ENCODE measurements at places on chromosomes 11 and 22.

DNA sequence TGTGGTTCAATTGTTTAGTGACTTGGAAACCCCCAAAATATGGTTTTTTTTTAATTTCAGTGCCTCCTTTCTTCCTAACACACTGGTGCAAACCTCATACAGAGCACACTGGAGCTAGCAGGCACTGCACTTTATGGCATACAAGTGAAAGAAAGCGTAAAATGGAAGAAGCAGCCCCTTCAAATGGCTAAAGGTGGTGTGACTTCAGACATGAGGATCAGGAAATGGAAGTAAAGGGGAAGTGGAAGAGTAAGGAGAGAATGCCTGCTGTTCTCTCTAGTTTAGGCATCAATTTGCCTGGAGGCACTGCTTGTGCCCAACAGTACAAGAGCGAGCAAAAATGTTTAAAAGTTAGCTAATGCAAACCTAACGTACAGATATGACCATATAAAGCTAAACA is 5.7 kb downstream of the RSF1 start:
- no peak for DNase-seq

GRCh38 chr22:27972732-27973698 is 54.0 kb upstream of the PITPNB start:
- peak; percentile 32 for DNase-seq

DNA sequence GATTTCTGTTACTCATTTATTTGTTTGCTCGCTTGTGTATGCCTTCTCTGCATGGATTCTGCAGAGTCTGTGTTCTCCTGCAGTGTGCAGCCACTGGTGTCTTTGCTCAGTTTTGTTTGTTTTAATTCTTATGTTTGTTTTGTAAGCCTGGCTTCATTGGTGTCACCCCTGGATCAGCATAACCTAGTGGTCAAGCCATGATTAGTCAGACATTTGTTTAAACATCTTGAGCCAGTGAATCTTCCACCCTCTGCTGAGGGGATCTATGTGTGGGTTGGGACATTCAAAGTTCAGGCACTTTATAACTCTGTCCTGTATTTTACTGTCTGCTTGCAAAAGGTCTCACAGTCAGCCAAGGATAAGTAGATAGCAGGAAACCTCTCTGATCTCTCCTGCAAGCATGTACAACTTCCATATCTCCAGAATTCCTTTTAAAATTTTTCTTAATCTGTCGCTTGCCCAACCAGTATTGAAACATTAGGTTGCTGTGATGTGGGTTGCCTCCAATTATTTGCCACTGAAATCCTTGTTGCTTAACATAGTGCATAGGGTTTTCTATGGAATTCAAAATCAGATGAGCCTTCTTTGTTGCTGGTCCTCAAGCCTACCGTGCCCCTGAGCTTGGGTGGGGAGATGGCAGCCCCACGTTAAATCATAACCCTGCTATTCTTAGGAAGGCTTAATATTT is 86.8 kb downstream of the KCNQ1OT1 start:
- no peak for DNase-seq

DNA sequence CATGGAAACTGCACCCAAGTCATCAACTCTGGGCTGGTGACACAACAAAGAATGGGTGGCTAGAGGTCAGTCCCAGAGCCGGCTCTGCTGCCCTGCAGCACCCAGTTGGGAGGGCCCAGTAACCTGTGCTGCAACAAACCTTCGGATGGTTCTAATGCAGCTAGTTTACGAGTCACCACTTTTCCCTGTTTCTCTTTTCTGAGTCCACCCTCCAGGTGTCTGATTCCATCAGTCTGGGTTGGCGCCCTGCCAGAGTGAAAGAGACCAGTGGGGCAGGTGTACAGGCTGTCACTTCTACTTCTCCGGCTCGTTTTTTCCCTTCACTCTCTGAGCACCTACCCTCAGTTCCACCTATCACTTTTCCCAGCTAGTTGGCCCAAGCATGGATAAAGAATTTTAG is 572.9 kb downstream of the NTM start:
- DNase-seq = no peak

DNA sequence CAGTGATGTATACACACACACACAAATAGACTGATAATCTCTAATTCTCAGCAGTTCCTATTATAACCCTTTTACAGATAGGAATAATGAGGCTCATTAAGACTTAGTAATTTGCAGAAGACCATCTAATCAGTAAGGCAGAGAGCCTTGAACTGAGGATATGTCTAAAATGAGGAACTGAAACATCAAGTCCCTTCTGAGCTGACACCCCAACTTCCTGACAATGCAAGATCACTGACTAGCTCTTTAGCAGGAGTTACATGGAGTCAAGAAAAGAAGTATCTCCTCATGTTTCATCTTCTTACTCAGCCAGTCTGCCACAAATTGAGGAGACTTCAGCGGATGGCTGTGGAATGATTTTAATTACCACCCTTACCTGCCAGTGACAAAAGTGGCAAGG is 193.0 kb downstream of the MSANTD4 start:
- no peak for DNase-seq

DNA sequence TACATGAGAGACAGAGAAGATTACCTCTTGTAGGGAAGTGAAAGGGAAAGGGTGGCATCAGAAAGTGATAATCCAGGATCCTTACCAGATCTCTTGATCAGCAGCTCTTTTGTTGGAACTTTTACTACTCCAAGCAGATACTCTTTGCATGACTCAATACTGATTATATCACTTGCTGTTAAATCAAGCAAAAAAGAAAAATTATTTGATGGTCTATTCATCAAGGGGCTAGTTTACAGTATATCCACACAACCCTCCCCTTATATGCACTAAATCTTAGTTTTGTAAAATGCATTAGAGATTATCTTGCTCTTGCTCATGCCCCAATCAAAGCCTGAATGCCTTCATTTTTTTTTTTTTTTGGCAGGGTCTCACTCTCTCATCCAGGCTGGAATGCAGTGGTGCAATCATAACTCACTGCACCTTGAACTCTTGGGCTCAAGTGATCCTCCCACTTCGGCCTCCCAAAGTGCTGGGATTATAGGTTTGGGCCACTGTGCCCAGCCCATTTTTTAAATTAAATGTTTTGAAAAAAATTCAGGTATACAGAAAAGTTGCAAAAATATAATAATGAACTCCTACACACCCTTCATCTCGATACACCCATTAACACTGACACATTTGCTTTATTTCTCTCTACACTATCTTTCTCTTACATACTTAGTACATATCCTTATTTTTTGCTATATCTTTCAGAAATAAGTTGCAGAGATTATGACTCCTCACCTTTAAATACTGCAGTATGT is 76.1 kb upstream of the UCP3 start:
- peak; percentile 29 for DNase-seq

- no peak for DNase-seq
Observed at GRCh38 chr22:36617694-36618522, 85.6 kb downstream of the CACNG2 start.

DNA sequence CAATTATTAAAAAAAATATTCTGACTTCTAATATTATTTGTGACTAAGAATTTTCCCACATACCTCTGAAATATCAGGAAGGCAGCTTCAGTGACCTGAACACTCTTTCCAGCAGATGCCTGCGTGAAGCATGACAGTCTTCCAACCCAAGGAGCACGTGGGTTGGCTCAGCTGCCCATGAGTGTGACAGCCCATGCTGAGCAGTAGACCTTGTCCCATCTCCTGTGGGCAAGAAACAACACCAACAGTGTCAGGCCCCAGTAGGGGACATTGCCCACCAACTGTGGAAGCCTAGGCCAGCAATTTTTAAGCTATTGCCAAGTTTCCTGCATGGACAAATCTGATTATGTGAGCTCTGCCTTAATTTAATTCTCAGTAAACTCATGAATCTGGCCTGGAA is 66.4 kb upstream of the OLFML1 start:
- no peak for DNase-seq

DNA sequence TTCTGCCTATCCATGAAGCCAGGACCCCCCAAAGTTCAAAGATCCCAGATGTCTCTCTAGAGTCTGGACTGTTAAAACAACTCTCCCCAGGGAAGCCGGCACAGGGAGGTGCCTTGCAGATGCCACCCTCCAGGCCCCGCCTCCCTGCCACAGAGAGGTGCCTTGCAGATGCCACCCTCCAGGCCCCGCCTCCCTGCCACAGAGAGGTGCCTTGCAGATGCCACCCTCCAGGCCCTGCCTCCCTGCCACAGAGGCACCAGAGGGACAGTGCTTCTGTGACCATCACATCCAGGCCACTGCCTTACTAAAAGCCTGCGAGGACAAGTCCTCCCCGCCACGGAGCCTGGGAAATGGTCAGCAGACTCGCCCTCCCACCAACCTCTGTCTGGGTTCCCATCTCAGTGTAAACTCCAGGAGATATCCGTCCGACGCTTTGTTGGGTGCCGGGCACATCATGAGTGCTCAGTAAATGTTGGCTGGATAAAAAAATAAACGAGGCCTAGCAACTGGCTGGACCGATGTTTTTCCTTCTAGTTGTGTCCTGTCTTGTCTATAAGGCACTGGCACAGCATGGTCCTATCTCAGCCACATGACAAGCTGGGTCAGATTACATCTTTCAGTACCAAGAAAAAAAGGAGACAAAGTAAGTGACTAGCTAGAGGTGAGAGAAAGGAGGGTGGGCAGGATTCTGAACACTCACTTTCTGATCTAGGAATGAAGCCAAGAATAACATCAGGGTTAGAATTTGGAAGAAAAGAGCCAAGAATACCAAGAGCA is 91.2 kb upstream of the CSNK2A3 start:
- no peak for DNase-seq

DNA sequence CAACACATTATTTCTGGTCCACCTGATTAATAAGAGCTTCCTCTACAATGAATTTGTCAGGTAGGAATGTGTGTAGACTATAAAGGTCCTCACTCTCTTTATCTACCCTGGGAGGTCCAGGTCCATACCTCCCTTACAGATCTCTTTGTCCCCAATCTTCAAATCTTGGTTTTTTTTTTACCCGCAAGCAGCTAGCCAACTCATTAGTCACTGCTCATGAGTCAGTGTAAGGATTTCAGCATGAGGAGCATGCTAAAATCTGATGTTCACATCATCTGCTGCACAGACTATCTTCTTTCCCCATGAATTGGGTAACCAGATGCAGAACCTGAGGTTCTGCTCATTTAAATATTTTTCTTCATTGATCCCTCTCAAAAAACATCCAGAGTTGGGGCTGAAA is 397.0 kb upstream of the ISX start:
- no peak for DNase-seq

DNA sequence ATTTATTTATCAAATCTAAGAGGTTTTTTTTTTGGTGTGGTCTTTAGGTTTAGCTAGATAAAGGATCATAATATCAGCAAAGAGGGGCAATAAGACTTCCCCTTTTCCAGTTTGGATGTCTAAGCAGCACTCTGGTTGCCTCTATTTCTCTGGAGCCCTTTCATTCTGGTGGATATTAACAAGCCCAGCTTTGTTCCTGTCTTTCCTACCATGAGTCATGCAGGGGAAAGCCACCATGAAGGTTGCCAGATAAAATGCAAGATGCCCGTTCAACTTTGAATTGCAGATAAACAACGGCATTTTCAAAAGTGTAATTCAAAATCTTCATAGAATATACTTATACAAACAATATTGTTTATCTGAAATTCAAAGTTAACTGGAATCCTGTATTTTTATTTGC is 143.6 kb downstream of the ADAMTS15 start:
- peak; percentile 15 for DNase-seq

DNA sequence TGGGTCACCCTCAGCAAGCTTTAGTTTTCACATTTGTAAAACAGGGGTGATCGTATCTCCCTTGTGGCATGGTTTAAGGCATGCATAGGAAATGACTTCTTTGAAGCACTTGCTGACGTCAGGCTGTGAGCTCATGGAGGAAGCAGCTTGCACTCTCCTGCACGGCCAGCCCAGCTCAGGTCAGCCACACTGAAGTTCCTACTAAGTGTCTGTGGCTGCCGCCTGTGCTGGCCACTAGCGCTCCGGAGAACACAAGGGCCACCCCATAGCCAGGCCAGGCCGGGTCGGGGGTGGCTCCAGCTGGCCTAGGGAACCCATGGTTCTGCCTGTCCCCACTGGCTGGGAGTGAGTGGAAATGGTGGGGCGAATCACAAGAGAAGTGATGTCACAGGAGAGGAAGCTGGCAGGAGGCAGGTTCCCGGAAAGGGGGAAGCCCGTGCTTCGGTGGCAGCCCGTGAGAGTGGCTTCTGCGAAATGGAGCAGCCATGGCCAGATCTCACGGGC is 28.2 kb downstream of the KCTD17 start:
- DNase-seq = peak; percentile 12

- DNase-seq = peak; percentile 74
Observed at GRCh38 chr11:17277024-17277584, 565 bp downstream of the NUCB2 start.

DNA sequence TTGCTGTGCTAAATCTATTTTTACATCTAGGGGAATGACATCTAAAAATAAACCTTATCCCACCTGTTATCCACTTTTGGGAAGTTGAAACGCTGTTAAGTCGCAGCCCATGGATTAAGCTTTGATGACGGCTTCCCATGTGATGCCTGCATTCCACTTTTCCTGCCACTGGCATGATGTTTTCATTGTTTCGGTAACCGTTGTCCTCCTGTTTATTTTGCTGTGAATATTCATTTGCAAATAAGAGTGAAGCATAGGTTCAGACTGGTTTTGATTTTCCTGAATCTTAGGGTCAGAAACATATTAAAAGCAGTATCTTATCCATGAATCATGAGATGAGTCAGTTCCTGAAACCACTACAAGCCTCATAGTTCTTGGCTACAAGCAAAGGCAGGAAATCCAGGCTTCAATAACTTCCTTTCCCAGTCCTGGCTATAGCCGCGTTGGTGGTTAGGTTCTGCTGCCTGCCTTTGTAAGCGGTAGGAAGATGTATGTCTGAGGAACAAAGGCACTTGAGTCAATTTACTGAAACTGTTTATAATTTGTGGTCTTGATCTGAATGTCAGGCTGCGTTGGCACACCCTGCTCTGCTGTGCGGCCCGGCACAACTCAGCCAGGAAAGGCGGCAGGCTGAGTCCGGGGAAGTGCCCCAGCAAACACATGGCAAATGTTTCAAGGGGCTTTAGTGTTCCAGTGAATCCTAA is 19.4 kb downstream of the TEAD1 start:
- DNase-seq = peak; percentile 90

DNA sequence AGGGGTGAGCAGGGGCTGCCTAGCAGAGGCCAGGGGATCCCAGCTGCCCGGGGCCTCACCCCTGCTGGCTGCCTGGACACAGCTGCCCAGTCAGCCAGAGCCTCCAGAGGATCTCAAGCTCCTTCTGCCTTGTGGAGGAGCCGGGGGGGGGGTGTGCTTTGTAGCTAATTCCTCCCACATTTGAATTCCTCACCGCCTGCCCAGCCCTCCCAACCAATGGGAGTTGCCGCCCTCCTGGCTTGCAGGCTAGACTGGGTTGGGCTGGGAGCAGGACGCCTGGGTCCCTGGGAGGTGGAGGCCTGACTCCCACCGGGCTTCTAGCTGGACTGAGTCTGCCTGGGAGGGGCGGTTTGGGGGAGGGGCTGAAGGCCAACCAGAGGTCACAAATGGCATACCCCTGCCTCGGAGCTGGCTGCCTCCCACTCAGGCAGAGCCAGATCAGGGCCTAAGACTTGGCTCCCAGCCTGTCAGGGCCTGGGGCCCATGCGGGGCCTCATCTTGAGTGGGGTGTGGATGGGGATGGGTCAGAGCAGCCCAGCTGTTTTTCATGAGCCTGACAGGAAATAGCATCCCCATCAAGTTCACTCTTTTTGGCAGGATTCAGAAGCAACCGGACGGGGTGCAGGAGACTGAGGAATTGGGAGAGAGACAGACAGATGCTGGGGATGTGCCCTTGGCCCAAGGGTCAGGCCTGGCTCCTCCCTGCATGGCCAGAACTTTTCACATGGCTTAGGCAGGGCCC is 29.2 kb upstream of the PDE2A start:
- peak; percentile 94 for DNase-seq
